Myocyte (in vitro differentiated cells): ENCODE measurements at places on chromosomes 11 and 22.

DNA sequence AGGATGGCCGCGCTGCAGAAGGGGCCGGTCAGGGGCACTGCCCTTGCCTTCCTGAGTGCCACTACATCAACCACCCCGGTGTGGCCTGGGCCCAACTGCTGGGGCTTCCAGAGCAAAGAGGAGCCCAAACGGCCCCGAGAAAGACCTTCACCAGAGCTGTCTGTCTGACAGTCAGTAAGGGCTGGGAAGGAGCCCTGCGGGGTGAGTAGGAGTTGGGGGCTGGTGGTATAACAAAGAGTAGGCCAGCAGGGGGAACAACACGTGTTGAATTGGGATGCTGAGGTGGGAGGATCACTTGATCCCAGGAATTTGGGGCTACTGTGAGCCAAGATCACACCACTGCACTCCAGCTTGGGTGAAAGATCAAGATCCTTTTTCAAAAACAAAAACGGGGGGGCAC lies 3.9 kb downstream of the GSTT4 start:
- no peak for DNase-seq

DNA sequence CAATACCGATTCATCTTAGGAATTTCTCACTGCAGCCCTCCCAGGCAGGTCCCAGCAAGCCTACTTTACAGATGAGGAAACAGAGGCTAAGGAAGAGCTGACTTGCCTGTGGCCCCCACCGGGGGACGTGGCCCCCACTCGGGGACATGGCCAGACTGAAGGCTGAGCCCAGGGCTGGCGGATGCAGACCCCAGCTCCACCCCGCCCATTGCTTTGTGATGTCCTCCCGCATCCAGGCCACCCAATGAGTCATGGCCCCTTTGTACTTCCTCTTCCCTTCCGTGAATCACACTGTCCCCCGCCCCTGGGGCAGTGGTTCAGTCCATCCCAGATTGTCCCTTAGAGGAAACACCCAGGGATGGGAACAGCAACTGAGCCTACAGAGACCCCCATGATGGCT lies 116.0 kb upstream of the ANO1 start:
- no peak for DNase-seq

- DNase-seq: peak; percentile 61
These were observed 86.4 kb upstream of the THY1 start for GRCh38 chr11:119509282-119509841.

DNA sequence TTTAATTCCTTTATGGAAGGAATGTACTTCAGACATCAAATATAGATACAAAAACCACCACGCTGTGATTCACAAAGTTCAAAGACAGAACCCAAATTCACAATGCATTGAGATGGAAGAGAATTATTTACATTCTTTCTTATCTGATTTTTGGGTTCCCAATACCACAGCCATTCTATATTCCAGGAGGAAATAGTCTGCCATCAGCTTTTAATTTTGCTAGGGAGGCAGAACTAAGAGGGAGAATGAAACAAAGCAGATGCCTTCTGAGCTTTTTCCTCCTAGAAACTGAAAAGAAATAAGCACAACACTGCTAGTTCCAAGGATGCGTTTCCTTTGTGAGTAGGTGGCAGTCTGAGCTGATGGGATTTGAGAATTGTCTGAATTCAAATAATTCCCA lies 283.0 kb upstream of the NARS2 start:
- DNase-seq: no peak

- DNase-seq: peak; percentile 80
These were observed 57.8 kb downstream of the ENDOD1 start for GRCh38 chr11:95147364-95147905.

DNA sequence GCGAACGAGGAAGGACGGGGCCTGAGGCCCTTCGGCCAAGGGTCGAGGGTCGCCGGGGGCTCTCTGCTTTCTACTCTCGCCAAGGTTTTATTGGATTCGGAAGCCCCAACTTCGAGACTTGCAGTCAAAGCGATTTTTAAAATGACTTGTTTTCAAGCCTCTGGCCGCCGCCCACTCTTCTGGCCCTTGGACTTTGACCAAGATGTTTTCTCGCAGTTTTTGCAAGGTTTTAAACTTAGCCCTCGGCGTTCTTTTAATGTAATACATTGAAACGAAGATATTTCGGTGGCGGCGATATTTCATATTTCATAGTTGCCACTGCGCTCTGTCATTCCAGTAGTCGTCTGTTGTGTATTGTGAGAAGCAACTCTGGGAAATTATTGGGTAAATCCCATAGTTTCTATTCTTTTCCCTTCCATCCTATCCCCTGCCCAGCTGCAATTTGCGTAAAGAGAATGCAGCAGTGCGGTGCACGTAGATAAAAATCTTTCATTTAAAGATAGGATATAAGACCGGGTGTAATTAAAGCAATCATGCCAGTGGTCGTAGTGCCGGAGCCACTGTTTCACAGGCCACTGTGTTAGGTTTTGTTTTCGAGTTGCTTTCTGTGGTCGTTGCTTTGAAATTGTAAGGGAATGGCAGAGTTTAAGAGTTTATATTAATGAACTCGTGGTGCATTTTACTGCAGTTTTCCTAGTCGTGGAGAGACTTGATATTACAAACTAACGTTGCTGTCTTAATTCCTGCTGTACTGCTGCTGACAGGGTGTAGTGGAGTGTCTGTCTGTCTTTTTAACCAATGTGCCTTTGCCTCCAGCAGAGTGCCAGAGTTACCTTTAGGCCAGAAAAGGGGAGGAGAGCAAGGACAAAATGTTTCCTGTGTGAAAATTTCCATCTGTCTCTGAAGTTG lies 702 bp downstream of the BIRC2 start:
- DNase-seq: peak; percentile 42

DNA sequence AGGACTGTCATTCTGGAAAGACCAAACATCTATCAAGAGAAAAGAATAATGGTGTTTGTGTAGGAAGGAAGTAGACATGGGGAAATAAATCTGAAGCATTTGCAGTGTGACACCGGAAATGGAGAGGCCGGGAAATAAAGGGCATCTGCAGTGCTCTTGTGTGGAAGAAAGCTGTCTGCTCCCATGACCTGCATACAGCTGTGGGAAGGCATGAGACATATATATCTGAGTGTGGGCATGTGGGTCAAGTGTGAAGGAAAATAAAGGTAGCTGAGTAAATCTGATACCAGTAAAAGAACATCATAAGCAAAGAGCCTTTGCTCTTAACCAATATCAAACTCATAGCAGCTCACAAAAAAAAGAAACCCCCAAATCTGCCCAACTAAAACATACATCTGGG lies 72.1 kb upstream of the OR5AK2 start:
- DNase-seq: no peak

DNA sequence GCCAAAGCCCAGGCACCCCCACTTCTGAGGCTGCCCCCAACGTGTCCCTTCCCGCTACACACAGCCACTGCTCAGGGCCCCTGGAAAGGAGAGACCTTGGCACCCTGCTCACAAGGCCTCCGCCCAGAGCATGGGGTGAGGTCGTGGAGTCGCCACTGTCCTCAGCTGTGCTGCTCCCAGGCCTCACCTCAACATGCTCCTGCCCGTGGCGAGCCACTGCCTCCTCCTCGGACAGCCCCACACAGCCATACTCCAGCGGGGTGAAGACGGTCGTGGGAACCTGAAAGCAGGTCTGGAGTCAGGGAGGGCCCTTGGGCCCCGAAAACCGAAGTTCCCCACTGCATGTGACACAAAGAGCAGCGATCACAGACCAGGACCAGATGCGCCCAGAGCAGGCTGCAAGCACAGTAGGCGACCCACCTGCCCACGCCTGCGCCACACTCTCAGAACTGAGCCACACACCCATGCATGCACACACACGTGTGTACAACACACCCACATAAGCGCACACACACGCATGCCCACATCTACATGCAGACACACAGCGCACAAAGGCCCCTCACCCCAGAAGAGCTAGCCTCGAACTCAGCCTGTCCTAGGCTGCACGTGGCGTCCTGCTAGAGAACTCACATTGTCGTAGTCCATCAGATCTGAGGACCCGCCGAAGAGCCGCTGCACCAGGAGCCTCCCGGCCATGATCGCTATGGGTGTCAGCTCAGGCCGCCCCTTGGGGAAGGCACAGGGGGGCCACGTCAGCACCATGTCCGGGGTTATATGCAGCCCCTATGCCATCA lies 25.5 kb upstream of the GNB1L start:
- DNase-seq: peak; percentile 51

DNA sequence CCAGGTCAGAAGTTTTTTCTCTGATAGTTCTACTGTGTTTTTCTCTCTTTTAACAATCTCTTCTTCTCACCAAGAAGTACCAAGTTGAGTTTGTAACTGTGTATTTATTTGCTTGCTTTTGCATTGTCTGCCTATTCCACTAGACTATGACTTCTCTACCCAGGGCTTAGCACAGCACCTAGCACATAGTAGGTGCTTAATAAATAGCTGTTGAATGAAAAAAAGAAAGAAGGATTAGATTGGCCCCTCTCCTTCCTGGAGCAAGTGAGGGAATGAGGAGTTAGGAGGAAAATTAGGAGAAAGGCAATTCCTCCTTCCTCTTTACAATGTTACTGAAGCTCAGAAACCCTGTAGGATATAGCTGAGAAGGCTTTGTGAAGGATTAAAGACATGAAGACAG lies 83.3 kb downstream of the FBXO7 start:
- no peak for DNase-seq

DNA sequence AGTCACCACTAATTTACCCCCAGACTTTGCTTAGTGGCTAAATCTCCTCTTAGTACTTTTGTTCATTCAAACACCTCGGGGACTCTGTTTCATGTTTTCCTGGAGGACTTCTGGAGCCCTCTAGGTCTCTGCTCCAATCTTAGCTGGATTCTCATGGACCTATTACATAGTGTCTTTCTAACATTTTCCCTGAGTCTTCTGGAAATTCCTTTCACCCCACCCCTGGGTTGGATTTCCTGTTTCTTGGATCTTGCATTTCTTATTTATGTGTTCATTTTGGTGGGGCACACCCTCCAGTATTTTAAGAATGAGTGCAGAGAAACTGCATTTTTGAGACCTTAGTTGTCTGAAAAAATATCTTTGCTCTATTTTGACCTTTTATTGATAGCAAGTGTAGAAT lies 220.1 kb downstream of the BLID start:
- DNase-seq: peak; percentile 52

DNA sequence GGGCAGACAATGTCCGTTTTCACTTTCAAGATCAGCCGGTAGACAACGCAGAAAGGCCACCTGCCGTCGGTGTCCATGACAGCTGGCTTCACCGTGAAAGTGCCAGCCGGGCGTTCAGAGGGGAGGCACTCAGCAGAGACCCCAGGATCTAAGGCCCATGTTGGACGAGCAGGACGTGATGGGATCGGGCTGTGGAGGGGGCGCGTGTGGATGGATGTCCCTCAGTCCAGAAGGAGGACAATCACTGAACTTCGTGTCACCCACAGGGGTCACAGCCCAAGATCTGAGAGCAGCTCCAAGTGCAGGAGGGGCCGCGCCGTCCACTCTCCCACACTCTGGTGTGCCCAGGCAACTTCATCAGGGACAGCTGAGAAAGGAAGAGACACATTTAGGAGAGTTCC lies 164.4 kb downstream of the BRD1 start:
- DNase-seq: no peak

GRCh38 chr11:59866836-59867235 lies 549 bp upstream of the TCN1 start:
- no peak for DNase-seq

- DNase-seq: no peak
These were observed 6.5 kb downstream of the LINC01488 start for GRCh38 chr11:69487849-69488542.

DNA sequence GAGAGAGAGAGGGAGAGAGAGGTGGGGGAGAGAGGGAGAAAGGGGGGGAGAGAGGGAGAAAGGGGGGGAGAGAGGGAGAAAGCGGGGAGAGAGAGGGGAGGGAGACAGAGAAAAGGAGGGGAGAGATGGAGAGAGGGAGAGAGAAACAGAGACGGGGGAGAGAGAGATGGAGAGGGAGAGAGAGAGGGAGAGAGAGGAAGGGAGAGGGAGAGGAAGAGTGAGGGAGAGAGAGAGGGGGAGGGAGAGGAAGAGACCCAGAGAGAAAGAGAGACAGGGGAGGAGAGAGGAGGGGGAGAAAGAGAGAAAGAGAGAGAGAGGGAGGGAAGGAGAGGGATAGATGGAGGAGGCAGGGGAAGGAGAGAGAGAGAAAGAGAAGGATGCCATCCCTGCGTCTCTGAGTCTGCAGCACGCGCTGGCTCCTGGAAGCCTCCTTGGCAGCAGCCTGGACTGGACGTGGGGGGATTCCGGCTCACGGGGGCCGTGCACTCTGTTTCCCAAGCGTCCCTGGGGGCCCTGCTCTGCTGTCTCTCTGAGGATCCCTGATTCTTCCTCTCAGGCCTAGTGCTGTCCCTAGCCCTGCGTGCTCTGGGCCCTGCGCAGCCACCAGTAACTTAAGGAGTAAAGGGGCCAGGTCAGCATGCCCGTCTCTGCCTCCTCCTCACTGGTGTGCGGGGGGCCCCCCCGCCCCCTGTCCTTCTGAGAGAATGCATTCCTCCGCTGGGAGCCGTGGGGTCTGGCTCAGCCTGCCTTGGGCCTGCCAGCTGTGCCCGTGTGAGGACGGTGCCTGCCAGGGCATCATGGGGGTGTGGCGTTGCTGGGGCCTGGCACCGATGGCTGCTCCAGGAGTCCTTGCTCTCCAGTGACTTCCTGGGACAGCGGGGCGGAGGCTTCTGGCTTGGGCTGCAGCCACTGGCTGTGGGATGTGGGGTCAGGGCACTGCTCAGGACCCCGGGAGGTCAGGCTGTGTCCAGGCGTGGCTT lies 429.5 kb downstream of the TBC1D22A start:
- peak; percentile 24 for DNase-seq

- no peak for DNase-seq
These were observed 241.3 kb upstream of the LARGE1 start for GRCh38 chr22:34161431-34162123.

DNA sequence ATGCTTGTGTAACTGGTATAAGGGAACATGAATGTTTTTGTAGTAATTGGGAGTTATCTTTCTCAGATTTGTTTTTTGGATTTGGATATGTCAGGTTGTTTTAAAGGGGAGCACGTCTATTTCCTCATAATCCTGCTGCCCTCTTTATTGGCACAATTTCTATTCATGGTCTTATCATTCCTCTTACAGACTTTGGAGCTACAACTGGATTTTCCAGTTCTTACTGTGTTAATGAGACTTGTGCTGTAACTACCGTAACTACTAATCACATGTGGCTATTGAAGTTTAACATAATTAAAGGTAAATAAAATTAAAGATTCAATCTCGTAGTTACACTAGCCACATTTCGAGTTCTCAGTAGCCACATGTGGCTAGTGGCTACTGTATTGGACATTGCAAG lies 1.9 kb downstream of the FDX1 start:
- no peak for DNase-seq

DNA sequence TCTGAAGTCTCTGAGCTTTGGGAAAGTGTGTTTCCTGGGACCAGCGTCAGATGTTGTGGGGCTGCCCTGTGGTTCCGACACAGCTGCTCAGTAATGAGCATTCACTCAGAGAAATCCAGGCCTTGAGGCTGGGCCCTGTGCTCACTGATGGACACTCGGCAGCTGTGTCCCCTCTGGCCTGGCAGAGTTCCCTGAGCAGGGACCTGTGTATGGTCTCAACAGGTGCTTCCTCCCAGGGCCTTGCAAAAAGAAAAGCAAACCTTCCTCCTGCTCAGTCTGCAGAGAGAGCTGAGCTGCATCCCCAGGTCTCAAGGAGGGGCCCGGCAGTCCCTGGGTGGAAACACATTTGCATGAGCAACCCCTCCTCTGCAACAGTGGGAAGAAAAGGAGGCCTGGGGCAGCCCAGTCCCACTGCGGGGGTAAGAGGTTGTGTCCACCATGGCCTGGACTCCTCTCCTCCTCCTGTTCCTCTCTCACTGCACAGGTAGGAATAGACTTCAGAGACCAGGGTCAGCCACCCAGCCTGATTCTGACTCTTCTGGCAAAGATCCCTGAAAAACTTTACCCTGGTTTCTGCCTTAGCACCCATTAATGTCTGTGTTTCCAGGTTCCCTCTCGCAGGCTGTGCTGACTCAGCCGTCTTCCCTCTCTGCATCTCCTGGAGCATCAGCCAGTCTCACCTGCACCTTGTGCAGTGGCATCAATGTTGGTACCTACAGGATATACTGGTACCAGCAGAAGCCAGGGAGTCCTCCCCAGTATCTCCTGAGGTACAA lies 131.2 kb downstream of the VPREB1 start:
- DNase-seq: peak; percentile 95
